ENCODE measurements at places on chromosomes 7 and 10.
A peak's percentile ranks its signal among the peaks of the same experiment; 100 is the strongest.

GRCh38 chr10:58838561-58839208 lies 326.0 kb downstream of the BICC1 start:
- DNase-seq = no peak
- H3K4me1 ChIP-seq = no peaks in the 10 kb centered on the region
- H3K27ac ChIP-seq = no peak overlapping the region
- H3K27me3 ChIP-seq = peaks cover 8% of the 10 kb centered on the region
- no peaks in the 10 kb centered on the region for H3K36me3 ChIP-seq

DNA sequence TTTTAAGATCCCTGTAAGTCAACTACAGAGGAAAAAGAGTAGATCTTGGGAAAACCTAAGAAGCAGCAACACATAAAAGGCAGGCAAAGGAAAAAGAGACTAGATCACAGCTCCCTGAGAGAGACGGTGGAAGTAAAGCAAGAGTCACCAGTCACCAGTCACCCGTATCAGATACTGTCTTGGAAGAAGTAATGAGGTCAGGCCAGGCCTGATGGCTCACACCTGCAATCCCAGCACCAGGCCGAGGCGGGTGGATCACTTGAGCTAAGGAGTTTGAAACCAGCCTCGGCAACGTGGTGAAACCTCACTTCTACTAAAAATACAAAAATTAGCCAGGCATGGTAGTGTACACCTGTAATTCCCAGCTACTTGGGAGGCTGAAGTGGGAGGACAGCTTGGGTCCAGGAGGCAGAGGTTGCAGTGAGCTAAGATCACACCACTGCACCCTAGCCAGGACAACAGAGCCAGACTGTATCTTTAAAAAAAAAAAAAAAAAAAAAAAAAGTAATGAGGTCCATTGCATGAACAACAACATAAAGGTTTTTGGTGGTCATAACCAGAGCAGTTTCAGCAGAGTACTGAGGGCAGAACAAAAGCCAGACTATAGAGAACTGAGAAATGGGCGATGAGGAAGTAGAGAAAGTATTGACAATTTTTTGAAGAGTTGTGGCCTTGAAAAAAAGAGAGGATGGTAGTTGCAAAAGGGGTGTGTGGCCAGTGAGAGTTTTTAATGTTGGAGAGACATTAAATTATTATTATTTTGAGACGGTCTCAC lies 16.9 kb downstream of the ZNF713 start:
- no peak overlapping the region for H3K4me3 ChIP-seq
- H3K27ac ChIP-seq = no peak overlapping the region
- H3K4me1 ChIP-seq = no peaks in the 10 kb centered on the region
- H3K36me3 ChIP-seq = peaks cover 25% of the 10 kb centered on the region
- no peaks in the 10 kb centered on the region for H3K27me3 ChIP-seq

DNA sequence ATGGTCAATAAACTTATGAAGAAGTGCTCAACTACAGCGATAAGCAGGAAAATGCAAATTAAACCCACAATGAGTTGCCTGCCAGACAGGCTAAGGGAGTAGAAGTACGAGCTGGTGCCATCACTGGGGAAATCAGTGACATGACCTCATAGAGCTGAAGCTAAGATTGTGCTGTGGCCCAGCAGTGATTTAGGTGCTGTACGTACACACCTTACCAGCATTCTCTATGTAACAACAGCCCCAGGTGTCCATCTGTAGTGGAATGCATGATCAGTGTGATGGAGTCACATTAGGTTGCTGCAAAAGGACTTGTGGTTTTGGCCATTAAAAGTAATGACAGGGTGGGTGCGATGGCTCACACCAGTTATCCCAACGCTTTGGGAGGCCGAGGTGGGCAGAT lies 5.7 kb upstream of the TECPR1 start:
- H3K27ac ChIP-seq = no peak overlapping the region
- H3K4me1 ChIP-seq = peaks cover 27% of the 10 kb centered on the region
- no peak for DNase-seq
- H3K36me3 ChIP-seq = peaks cover 28% of the 10 kb centered on the region

- peaks cover 1% of the 10 kb centered on the region for H3K27me3 ChIP-seq
- H3K4me1 ChIP-seq = peaks cover 2% of the 10 kb centered on the region
- no peak overlapping the region for H3K4me3 ChIP-seq
- H3K27ac ChIP-seq = no peak overlapping the region
- no peak for DNase-seq
Measured at GRCh38 chr7:36129048-36129534, 24.0 kb upstream of the EEPD1 start.

- no peaks in the 10 kb centered on the region for H3K36me3 ChIP-seq
- DNase-seq = no peak
- peaks cover 14% of the 10 kb centered on the region for H3K4me1 ChIP-seq
- H3K4me3 ChIP-seq = no peak overlapping the region
Measured at GRCh38 chr10:79159141-79159651, 90.4 kb downstream of the ZMIZ1 start.

DNA sequence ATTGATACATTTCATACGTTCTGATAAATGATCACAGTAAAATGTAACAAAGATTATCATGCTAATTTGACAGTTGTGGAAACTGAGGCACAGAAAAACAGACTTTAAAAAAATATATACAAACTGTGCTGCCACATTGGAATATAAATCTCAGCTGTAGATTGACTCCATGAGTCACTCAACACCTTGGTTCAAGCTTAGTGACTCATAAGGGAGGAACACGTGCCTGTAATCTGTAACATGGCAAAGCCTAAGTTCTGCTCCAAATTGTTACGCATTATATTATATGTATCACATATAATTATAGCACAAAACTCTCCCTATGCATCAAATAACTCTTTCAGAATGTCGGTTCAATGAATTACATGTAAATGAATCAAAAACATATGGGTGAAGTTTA lies 1047.5 kb downstream of the GATA3 start:
- H3K4me3 ChIP-seq = no peak overlapping the region
- no peak overlapping the region for H3K27ac ChIP-seq
- DNase-seq = no peak
- peaks cover 13% of the 10 kb centered on the region for H3K4me1 ChIP-seq
- H3K36me3 ChIP-seq = no peaks in the 10 kb centered on the region

GRCh38 chr10:101164020-101164419 lies 32.9 kb downstream of the TLX1 start:
- H3K36me3 ChIP-seq = no peaks in the 10 kb centered on the region
- H3K4me3 ChIP-seq = no peak overlapping the region
- peaks cover 4% of the 10 kb centered on the region for H3K4me1 ChIP-seq

DNA sequence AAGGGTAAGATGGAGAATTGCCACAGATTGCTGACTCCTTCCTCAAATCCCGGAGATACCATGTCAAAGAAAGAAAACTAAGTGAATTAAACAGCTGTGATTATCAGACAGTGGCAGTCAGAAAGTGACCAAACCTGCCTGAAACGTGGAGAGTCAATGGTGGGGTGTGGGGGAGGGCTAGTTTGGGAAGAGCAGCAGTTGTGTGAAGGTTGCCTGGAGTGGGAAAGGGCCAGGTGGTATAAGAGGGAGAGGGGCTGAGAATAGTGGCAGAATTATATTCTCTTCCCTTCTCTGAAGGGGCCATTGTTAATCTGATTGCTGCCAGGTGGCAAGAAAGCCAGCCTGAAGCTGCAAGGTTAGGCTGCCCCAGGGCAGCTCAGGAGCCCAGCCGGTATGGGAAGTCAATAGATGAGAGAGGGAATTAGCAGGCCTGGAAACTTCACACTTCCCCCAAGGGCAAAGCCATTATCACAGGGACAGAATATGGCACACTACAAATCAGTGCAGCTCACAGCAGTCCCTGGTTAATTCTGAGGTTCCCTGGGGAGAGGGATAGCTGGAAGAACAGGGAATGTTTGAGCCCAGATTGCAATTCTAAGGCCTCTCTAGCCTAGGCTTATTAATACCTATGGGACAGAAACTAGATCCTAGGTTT lies 83.9 kb upstream of the ITGB1 start:
- DNase-seq = no peak
- no peak overlapping the region for H3K27ac ChIP-seq
- H3K27me3 ChIP-seq = no peaks in the 10 kb centered on the region
- H3K36me3 ChIP-seq = no peaks in the 10 kb centered on the region

GRCh38 chr7:11573128-11573750 lies 258.8 kb downstream of the THSD7A start:
- H3K27ac ChIP-seq = no peak overlapping the region
- no peaks in the 10 kb centered on the region for H3K27me3 ChIP-seq
- no peaks in the 10 kb centered on the region for H3K4me1 ChIP-seq
- H3K4me3 ChIP-seq = no peak overlapping the region
- H3K36me3 ChIP-seq = no peaks in the 10 kb centered on the region
- DNase-seq = no peak

- DNase-seq = no peak
- no peak overlapping the region for H3K27ac ChIP-seq
- no peak overlapping the region for H3K4me3 ChIP-seq
- peaks cover 2% of the 10 kb centered on the region for H3K4me1 ChIP-seq
Measured at GRCh38 chr10:70551466-70551865, 51.1 kb downstream of the PRF1 start.

GRCh38 chr10:131915484-131915883 lies 14.7 kb downstream of the PPP2R2D start:
- H3K27ac ChIP-seq = peak overlapping the region; percentile 41
- H3K4me3 ChIP-seq = no peak overlapping the region
- H3K27me3 ChIP-seq = no peaks in the 10 kb centered on the region
- DNase-seq = no peak
- H3K36me3 ChIP-seq = peaks cover 4% of the 10 kb centered on the region
- peaks cover 45% of the 10 kb centered on the region for H3K4me1 ChIP-seq

- H3K27ac ChIP-seq = no peak overlapping the region
- H3K4me1 ChIP-seq = no peaks in the 10 kb centered on the region
- DNase-seq = no peak
- no peak overlapping the region for H3K4me3 ChIP-seq
Measured at GRCh38 chr7:109996927-109997326, 1094.0 kb upstream of the LRRN3 start.

GRCh38 chr7:4022265-4022664 lies 659.8 kb upstream of the FOXK1 start:
- no peak overlapping the region for H3K27ac ChIP-seq
- no peak overlapping the region for H3K4me3 ChIP-seq
- no peak for DNase-seq
- peaks cover 7% of the 10 kb centered on the region for H3K36me3 ChIP-seq

- no peak overlapping the region for H3K27ac ChIP-seq
- peaks cover 29% of the 10 kb centered on the region for H3K27me3 ChIP-seq
- no peak for DNase-seq
- H3K4me3 ChIP-seq = no peak overlapping the region
- no peaks in the 10 kb centered on the region for H3K4me1 ChIP-seq
Measured at GRCh38 chr7:159128767-159129166, 15.9 kb downstream of the VIPR2 start.

DNA sequence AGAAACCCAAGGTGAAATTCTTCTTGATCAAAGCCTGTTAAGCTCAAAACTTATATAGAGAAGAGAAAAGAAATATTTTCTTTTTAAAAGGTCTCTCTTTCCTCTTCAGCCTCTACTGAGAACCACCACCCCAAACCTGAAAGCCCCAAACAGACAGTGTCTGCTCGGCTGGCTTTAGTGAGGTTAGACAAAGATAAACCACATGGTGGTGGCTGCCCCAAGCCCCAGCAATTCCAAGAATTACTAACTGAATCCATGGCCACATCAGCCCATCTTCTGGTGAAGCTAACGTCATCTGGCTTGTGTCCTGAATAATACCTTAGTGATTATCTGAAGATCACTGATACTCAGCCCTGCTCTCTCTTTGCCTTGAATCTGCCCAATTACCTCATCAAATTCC lies 275.0 kb downstream of the ELMO1 start:
- peaks cover 57% of the 10 kb centered on the region for H3K36me3 ChIP-seq
- DNase-seq = no peak
- no peak overlapping the region for H3K27ac ChIP-seq

Data from naive thymus-derived CD8-positive, alpha-beta T cell (primary cell).